ENCODE measurements at places on chromosomes 4 and X.
A peak's percentile ranks its signal among the peaks of the same experiment; 100 is the strongest.

- DNase-seq = no peak
Measured at GRCh38 chr4:179894066-179894778, 2349.0 kb upstream of the TENM3 start.

GRCh38 chr4:152581536-152582160 lies 45.8 kb upstream of the FBXW7 start:
- no peak for DNase-seq

GRCh38 chrX:12412561-12412960 lies 274.3 kb downstream of the FRMPD4 start:
- no peak for DNase-seq

- DNase-seq = no peak
Measured at GRCh38 chrX:130788786-130789581, 114.0 kb downstream of the ENOX2 start.

GRCh38 chr4:181592221-181592745 lies 650.9 kb upstream of the TENM3 start:
- DNase-seq = no peak

- peak; percentile 72 for DNase-seq
Measured at GRCh38 chrX:17597836-17598439, 139.4 kb upstream of the SCML1 start.

GRCh38 chr4:8457646-8458252 lies 17.2 kb downstream of the TRMT44 start:
- DNase-seq = peak; percentile 36

Measured in umbilical cord (tissue), 2 donors.